ENCODE measurements at places on chromosomes 1 and 21. TPM values are rescaled to one million over a fixed set of nuclear protein-coding genes. Genes with fewer than 3 reads are reported as not detected.

GRCh38 chr1:235851939-235852338 lies 14.8 kb downstream of the LYST start:
- no peak for DNase-seq

DNA sequence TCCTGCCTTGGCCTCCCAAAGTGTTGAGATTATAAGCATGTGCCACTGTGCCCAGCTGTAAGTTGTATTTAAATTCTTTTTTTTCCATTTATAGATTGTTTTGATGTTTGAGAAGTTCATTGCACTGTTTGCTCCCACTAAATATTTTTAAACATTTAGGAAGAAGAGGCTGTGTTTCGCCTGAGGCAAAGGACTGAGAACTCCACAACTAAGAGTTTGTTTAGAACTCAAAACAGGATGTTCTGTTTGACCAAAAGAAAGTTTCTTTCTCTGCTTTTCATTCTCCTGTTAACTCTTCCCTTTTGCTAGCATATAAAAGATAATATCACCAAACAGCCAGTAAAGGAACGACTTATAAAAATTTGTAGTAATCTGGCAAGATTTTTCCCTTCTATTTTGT lies 87.0 kb downstream of the RUNX1 start:
- DNase-seq, result no peak

DNA sequence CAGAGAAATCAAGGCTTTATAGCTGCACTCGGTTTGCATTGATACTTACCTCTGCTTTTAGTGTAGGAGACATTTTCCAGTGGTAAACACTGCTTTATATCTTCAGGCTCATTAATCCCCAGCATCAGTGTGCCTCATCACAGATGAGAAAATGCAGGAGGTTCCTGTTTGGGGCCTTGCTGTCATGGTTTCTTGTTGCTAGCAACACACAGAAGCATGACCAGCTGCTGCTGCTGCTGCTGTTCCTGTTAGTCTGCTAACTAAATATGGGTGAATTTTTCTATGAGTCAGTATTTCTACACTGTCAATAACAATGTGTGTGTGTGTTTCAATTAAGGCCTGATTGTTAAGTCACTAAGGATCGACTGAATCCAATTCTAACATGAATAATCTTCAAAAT lies 85.8 kb upstream of the RGS1 start:
- no peak for DNase-seq

DNA sequence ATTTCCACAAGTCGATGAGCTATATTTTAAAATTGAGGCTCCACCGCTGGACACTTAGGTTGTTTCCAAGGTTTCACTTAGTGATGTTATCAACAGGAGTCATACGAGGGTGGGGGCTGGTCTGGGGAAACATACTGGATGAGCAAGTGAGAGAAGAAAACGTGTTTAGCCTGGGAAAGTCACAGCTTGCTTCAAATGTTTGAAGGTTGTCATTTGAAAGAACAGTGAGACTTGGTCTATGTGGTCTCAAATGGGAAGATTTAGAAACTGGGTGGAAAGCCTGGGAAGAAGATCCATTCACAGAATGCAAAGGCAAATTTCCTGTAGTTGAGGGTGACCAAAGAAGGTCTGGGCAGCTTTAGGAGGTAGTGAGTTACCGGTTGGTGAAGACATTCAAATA lies 9.9 kb upstream of the DYRK1A start:
- DNase-seq, result no peak

DNA sequence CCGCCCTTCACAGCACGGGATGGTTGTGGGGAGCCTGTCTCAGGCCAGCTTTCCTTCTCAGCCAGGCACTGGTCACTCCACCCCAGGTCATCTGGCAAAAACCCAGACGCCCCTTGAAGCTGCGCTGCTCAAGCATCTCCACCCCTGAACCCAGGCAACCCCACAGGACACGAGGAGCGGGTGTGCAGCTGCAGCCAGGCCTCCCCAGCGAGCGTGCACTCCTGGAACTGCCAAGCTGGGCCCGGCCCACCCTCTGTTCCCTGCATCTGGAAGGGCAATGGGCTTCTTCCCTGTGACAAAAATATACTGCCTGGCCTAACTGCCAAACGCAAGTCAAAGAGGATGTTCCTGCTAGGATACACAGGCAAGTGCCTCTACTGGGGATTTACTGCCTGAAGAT lies 39.7 kb downstream of the SLC66A1 start:
- no peak for DNase-seq

DNA sequence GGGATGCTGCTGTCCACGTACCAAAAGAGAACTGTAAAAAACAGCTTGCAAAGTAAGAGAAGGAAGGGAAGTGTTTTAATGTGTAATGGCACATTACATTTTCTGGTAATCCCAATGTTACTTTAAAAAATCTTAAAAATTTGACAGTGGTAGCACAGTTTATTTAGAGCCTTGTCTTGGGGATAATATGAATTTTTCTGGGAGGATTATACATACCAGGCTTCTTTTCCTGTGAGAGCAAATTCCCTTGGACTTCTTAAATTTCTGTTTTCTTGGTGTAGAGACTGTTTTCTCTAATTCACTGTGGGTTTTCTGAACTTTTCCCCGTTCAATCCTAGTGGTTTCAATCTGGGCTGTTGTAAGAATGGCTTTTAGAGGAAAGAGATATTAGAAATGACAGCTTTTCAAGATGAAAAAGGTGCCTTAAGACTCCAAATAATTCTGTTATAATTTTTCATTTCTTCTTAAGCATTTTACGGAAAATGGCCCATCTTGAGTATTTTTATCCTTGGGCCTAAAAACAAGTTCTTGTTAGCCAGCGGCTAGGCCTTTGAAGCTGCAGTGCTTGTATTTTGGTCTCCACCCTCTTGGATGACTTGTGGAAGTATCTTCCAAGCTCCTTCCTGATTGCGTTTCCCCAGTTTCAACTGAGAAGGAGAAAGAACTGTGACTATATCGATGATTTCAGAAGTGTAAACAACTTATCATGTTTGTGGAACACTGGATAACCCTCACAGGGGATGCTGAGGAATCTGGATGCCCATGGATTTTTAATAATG lies 70.0 kb downstream of the LEPR start:
- DNase-seq, result no peak

DNA sequence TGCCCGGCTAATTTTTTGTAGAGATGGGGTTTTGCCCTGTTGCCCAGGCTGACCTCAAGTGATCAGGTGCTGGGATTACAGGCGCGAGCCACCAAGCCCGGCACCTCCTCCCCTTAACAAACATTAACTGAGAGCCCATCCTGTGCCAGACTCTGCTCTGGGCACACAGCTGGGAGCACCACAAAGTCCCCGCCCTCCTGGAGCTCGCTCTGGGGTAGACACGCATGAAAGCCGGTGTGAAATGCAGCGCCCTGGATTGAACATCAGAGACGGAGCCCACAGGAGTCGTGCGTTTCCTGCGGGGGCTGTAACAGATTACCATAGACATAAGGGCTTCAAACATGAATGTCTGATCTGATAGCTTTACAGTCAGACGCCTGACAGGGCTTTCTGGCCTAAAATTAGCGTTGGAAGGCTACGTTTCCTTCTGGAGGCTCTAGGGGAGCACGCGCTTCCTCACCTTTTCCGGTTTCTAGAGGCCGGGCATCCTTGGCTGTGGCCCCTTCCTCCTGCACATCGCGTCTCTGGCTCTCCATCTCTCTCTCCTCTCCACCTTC lies 14.3 kb downstream of the SLC27A3 start:
- no peak for DNase-seq

- peak; percentile 13 for DNase-seq
Measured at GRCh38 chr21:45513741-45514310, 28.4 kb downstream of the SLC19A1 start.

- no peak for DNase-seq
Measured at GRCh38 chr1:117113199-117113598, 8.3 kb downstream of the TRIM45 start.

- no peak for DNase-seq
Measured at GRCh38 chr1:165484532-165484931, 39.6 kb upstream of the RXRG start.

GRCh38 chr1:28074892-28075511 lies 13.4 kb downstream of the EYA3 start:
- DNase-seq, result no peak

DNA sequence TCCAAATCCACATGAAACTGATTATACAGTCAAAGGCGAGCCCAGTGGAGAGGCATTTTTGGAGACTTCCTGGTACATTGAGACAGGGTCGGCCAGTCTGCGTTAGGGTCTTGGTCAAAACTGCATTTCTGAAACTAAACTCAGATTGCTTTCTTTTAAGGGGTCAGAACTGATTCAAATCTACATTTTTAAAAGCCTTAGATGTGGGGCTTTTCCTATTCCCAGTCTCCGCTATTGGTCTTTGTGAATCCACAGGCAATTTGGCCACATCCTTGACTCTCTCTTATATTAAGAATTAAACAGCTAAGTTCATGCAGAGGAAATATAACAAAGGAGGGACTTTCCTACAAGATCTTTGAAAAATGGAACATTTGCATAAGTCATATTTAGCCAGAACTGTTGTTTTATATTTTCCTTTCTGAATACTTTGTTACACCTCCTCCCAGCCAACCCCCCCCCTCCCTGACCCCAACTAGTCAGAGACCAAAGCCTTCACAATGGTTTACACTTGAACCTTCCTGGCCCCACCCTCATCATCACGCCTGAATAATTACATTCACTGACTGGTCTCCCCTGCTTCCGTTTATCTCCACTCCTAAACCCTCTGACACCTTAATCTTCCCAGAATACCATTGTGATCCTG lies 30.9 kb downstream of the SELL start:
- DNase-seq, result no peak

LIN28A gene
- polyA plus RNA-seq, result not detected

ABCA4 gene
- polyA plus RNA-seq, result 0.04 TPM

- peak; percentile 50 for DNase-seq
Measured at GRCh38 chr1:151838222-151839081, 1.2 kb downstream of the C2CD4D start.

All from heart left ventricle (tissue), 16 donors.